AML-193 (cell line): ENCODE measurements at places on chromosomes 1 and 21.

GRCh38 chr1:6127587-6128163 lies 52.4 kb downstream of the CHD5 start:
- DNase-seq, result no peak

DNA sequence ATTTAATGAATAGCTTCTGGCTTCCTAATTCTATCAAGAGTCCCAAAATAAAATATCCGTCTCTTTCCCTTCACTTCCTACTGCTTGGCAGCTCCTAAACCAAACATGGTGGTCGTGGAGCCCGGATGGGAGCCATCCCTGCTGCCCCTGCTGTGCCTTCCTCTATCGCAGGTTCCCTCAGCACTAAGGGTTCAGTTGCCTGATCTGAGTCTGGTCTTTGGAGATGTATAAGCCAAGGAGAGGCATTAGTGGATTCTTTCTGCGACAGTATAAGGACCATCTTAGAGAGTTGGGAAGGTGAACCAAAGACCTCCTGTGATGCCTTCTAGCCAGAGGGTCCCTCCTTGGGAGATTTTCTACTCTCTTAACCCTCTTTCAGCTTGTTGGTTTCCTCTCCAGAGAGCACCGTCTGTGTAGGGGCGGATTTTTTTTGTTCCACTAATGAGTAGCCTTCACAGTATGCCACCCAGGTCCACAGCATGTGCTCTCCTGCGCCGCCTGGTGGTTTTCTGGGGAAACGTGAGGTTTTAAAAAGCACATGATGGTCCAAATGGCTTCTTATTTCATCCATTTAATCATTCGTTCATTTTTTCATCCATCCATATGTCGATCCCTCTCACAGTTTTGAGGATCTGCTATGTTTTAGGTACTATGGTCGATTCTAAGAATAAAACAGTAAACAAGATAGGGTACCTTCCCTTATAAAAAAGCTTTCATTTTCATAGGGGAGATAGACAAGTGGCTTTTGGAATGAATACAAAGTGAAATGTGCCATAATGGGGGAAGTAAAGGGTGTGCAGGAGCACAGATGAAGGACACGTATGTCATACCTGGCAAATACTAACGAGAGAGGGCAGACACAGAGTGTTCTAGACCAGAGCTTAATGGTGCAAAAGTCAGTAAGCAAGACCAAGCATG lies 71.0 kb downstream of the NFASC start:
- DNase-seq, result peak; percentile 25

GRCh38 chr1:7509598-7509997 lies 261.5 kb upstream of the VAMP3 start:
- DNase-seq, result no peak

DNA sequence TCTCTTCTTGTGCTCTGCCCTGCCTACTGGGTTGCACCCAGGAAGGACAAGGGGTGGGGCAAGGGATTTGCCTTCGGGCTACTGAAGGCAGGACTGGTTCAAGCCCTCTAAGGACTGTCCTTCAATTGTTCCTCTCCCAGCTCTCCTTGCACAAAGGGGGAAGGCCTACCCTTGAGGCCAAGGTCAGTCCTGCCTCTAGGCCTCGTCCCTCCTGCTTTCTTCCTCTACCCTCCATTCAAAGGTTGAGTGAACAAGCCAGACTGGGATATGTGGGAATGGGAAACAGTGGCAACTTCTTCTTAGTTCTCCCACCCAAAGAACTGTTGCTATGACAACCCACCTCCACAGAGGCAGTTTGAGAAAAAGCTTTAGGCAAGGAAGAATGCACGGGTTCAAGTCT lies 2.7 kb downstream of the LURAP1 start:
- DNase-seq, result no peak

DNA sequence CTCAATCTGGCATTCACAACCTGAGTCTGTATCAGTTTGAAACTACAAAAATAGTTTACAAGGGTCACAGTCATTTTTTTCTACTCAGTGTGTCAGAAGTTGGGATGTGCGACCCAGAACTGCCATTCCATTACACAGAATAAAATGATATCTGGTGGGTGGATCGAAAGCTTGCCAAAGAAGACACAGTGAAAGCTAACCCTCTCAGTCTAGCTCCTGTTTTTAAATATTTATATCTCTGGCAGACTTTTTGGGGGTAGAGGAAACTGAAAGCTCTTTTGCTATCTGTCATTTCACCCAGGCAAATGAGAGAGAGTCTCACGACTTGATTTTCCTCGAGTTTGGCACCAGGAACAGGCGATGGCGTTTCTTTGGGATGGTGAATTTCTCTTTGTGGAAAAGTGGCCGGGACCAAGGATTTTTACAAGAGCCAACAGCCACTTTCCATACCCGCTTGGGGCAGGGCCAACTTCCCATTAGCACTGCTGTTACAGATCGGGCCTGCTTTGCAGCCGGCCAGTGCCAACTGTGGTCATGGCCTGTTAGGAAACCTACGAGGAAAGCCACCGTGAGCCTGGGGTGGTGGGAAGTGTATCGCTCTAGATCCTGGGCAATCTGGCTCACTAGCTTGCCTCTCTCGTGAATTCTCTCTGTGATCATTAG lies 185.5 kb upstream of the NFIA start:
- no peak for DNase-seq

GRCh38 chr1:225700164-225700821 lies 47.4 kb upstream of the ENAH start:
- no peak for DNase-seq

GRCh38 chr1:198741744-198742143 lies 102.9 kb downstream of the PTPRC start:
- no peak for DNase-seq

DNA sequence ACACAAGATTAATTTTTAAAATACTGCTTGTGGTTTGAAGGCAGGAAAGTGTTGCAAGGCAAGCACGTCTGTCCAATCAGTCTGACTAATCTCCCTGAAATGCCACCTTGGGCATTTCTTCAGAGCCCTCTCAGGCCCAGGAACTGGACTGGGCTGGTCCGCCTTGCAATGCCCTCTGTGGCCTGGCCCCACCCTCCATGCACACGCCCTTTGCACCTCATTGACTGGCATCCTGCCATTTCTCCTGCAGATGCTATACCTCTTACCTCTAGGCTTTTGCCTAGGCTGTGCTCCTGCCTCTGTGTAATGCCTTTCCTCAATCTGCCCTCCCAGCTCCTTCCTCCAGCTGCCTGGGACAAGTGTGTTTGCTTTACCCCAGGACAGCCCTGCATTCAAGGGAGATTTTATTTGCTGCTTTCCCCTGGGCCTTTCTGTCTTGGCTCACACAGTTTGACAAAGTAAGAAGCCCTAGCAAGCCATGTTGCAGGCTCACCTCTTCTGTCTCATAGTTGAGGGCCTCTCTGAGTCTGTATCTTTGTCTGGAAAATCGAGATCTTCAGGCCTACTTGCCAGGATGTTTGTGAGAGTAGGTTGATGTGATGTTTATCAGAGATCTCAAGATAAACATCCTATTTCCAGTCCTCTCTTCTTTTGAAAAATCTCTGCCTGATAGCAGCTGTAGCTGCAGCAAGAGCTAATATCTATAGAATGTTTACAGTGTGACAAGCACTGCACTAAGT lies 149.2 kb upstream of the JUN start:
- peak; percentile 72 for DNase-seq

- DNase-seq, result no peak
These were observed 90.3 kb downstream of the WLS start for GRCh38 chr1:68142036-68142435.

DNA sequence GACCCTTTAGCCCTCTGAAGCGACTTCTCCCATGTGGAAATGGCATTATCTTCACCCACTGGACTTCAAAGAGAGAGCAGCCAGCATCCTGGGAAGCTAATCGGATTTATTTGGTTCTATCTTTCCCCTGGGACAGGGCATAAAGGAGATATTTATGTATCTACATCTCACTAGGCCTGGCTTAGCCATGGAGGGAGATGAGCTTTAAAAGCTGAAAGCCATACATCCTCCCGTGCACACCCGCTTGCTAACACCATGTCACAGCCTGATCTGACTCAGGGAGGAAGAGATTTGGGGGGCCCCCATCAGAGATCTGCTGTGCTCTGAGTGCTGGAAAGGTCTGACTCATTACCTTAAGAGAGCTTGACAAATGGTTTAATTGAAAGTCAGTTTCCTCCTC lies 155.9 kb downstream of the PLXNA2 start:
- no peak for DNase-seq

DNA sequence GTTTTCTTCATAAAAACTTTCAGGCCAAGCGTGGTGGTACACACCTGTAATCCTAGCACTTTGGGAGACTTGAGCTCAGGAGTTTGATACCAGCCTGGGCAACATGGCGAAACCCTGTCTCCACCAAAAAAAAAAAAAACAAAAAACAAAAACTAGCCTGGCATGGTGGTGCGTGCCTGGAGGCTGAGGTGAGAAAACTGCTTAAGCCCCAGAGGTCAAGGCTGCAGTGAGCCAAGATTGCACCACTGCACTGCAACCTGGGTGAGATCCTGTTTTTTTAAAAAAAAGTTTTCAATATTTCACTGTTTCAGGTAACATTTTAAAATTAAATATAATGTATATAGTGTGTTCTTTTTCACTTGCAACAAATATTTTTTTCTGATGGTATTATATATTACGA lies 13.5 kb upstream of the B3GALT2 start:
- no peak for DNase-seq
